ENCODE measurements at places on chromosomes 5 and 9.

GRCh38 chr9:132018957-132019405 is 60.7 kb downstream of the MED27 start:
- DNase-seq, result no peak

DNA sequence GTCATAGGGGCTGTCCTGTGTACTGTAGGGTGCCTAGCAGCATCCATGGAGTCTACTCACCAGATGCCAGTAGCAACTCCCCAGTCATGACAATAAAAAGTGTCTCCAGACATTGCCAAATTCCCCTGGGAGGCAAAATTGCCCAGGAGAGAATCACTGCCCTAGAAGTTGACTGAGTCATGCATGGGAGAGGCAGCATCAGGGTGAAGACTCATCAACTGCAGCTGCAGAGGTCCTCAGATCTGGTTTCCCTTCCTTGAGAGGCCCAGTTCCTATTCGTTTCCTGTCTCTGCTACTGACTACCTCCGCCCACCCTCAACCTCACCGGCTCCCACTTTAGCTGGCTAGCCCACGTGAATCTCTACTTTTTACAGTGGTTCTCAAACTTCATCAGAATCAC is 88.6 kb upstream of the AGXT2 start:
- DNase-seq, result no peak

DNA sequence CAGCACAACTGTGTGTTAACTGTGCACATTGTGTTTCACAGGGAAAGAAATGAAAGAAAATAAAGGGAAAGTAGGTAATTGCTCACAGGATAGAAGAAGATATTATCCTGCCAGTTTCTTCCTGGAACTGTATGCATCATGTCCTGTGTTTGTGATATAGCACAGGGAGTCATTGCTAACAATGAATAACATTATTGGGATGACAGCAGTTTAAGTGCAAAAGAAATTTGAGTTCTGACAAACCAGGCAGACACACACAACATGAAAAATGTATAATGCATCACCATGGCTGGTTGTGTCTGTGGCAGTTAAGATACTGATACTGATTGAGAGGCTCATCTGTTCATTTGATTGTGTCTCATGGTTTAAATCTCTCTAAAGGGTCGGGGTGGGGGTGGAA is 145.4 kb downstream of the SPATA31D1 start:
- DNase-seq, result no peak

DNA sequence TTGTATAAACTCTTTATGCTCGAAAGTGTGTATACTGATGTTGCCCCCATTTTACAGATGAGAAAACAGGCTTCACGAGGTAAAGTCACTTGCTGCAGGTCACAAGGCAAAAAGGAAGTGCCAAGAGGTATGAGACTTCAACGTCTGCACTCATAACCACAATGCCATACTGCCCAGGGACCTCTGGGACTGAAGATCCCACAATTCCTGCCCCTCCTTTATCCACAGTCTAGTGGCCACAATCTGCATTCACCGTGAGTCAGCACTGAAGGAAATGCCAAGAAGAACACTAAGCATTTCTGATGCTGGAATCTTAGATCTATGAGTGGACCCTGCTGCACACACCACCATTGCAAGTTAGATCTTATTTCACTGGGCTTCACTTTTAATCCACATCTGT is 37.3 kb downstream of the MED27 start:
- no peak for DNase-seq

DNA sequence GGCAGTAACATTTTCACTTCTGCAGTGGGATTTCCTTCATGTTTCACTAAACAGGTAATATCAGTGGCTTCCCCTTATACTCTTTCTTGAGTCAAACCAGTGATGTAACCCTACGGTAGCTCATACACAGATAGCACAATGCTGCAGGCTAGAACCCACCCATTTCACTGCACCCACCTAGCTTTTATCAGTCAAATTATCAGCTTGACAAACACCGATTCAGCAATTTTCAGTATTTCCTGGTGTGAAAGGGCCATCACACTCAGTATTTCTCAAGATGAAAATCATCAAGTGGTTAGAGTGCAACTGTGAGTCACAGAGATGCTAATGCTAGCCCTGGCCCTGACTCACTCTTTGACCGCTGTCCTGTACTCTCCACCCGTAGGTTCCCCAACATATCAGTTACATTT is 242.3 kb upstream of the PTGER4 start:
- no peak for DNase-seq

DNA sequence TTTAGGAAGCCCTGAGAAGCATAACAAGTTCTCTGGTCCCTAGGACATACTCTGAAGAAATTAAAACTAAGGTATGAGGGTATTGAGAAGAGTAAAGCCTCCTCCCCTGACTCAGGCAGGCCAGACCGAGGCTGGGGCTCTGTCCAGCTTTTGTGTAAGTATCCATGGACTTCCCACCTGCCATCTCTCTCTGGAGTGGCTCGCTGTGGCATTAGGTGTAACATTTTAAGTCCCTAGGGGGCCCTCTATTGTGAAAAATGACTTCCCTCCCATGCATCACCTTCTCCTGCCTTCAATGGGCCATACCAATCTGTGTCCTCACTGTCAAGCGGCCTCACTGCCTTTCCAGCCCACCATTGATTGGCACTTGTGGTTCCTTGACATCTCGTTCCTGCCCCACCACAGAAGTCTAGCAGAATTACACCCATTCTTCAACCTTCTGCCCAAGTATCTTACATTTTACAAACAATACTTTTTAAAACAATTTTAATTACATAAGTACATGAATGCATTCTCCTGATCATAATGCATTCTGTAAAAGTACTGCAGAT is 205.5 kb downstream of the SLIT3 start:
- no peak for DNase-seq

- DNase-seq, result no peak
Observed at GRCh38 chr5:174998131-174998730, 273.8 kb downstream of the MSX2 start.

DNA sequence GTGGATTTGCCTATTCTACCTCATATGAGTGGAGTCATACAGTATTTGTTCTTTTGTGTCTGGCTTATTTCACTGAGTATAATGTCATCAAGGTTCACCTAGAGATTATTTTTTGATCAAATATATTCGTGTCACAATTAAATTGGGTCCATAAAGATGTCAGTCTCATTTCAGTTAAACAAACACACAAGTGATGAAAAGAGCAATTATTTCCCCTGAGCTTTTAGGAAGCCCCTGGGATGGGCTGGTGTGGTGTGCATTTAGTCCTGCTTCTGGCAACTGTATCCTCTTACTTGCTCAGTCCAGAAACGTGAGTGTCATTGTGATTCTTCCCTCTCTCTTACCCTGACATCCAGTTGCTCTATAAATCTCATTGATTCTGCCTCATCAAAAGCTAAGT is 52.8 kb upstream of the CARTPT start:
- DNase-seq, result no peak

- no peak for DNase-seq
Observed at GRCh38 chr5:170108266-170108785, 2.6 kb downstream of the FOXI1 start.

- DNase-seq, result no peak
Observed at GRCh38 chr5:136141561-136141960, 8.9 kb downstream of the SMAD5 start.

- DNase-seq, result no peak
Observed at GRCh38 chr5:151174612-151175101, 17.1 kb upstream of the ANXA6 start.

DNA sequence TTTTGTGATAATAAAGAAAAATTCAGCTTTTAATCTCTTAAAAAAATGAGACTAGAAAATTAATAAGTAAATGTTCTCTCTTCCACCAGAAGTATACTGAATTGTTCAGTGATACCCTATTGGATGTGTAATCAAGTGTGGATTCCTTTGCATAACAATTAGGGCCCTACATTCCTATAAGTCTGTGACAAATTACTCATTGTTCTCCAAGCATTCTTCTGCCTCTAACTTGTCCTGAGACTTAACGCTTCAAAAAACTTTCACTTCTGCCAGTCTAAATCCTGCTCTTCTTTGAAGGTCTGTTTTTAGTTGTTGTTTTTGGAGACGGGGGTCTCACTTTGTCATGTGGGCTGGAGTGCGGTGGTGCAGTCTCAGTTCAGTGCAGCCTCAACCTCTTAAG is 9.2 kb upstream of the DDX46 start:
- no peak for DNase-seq

Measured in NCI-H2081 treated with DMSO at 0.1 percent for 48 hours (cell line).